ENCODE measurements at places on chromosomes 3 and 15.

- no peak for DNase-seq
Observed at GRCh38 chr15:23546158-23546557, 19.3 kb upstream of the MKRN3 start.

DNA sequence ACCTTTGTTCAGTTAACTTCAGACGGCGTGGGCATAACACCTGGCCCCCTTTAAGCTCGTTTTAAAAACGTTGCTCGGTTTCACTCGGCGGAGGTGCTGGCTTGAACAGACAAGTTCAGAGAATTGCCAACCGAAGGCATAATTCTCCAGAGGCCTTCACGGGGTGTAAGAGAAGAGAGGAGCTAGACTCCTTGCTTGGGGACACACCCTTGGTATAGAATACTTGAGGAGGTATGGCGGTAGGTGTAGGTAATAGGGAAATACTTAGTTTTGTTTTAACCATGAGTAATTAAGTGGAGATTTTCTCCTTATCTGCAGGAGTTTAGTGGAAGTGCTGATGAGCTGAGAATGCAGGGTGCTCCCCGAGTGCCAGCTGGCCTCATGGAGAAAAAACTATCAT lies 921 bp downstream of the FBXL2 start:
- no peak for DNase-seq

GRCh38 chr3:132730891-132731580 lies 8.8 kb upstream of the NPHP3 start:
- peak; percentile 2 for DNase-seq

- no peak for DNase-seq
Observed at GRCh38 chr3:179418610-179419009, 32.7 kb downstream of the GNB4 start.

GRCh38 chr15:94395640-94396039 lies 164.3 kb downstream of the MCTP2 start:
- no peak for DNase-seq

GRCh38 chr3:9781551-9781950 lies 10.7 kb downstream of the TADA3 start:
- peak; percentile 45 for DNase-seq

DNA sequence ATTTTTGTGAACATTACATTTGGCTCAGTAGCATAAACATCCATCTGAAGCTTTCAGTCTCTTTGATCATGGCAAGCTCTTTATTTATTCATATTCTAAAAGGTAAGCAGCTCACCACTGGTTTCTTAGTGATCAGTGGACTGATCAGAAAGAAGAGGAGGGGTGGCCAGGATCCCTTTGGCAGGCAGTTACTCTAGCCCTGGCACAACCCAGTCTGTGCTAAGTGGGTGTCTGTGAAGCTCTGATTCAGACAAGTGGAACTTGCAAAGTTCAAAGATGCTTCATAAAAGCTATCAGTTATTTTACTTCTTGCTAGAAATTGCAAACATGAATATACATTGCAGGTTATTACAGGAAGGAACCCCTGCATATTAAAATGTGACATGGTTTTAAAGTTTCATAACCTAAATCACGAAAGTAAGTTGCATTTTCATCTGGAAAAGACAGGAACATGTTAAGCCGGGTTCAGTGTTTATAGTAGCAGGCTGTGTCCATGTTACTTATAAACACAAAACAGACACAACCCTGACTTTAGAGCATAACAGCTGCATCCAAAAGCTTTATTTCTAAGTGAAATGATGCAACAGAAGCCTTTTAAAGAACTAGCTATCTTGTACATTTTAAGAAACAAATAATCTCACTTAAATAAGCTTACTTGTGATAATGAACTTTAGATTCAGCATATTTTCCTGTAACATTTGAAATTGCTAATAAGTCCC lies 785.3 kb downstream of the MCTP2 start:
- no peak for DNase-seq

- no peak for DNase-seq
Observed at GRCh38 chr3:25257026-25257425, 171.0 kb upstream of the RARB start.

DNA sequence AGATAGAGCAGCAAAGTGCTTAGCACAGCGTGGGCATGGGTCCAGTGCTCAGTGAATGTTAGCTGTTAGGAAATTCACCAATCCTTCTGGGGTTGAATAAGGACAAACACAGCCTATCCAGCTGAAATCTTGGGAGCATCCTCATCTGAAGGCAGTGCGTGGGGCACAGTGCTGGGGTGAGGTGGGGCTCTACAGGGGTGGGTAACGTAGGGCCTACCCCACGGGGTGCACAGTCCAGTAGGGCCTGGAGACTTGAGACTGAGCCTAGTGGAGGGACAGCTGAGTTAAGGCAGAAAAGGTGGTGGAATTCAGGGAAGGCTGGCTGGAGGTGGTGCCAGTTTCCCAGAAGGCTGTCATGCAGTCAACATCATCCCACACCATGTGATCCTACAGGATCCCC lies 73.0 kb downstream of the ISG20 start:
- DNase-seq = no peak

GRCh38 chr3:152357587-152357986 lies 88.9 kb downstream of the MBNL1 start:
- DNase-seq = no peak

DNA sequence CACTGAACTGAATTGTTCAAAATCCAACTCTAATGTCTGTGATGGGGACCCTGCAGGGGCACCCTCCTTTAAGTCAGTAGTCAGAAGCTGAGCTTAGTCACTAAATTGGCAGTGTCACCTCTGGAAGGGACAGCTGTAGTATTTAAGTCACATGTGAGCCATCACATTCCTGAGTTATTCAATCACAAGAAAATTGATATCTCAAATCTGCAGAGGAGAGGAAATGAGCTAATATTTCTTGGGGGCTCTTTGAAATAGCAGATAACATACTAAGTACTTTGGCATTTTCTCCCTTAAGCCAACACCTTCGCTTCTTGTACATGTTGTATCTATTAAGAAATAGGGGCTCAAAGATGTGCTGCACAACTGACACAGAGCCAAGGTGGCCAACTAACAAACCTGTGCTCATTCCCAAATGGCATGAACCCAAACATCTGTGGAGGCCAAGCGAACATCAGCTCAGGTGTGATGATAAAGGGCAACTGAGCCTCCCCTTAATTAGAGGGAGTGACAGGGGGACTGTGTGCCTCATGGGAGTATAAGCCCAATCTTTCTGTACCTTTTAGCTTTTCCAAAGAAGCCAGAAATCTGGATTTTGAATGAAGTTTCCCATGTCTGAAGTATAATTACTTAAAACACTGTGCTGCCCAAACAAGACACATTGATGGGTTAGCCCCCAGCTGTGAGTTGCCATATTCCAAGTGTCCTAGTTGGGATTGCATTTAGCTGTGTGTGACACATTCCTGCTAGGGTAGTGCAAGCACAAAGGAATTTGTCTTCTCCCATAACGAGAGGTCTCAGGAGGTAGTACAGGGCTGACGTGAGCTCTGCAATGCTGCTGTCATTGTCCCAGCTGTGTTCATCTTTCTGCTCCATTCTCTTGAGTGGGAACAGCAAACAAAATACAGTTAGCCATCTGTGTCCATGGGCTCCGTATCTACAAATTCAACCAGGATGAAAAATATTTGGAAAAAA lies 63.3 kb downstream of the ABHD5 start:
- DNase-seq = no peak

- DNase-seq = no peak
Observed at GRCh38 chr15:67508407-67508806, 12.5 kb upstream of the C15orf61 start.

DNA sequence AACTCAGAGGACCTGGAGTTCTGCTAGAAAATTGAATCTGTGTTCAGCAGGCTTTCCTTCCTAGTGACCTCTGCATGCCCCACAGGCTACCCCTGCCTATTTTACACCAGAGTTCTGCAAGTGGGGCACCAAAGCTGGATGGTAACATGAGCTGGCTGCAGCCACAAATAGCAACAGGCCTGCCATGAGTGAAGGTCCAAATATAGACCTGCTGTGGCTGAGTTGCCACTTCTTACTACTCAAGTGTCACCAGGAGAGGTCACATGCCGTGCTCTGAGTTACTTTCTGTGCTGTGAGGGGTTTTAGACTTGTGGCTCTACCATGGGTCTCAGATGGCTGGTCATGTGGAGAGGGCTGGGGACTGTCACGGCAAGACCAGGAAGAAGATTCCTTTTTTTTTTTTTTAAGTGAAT lies at the start of gene FSD2:
TSS of gene FSD2 (minus strand) at position 76 of the 413 bp plus-strand sequence. CDS start 18,679 bp downstream, outside the sequence.
- peak; percentile 86 for DNase-seq

- no peak for DNase-seq
Observed at GRCh38 chr3:4496087-4496452, 2.9 kb downstream of the ITPR1 start.

DNA sequence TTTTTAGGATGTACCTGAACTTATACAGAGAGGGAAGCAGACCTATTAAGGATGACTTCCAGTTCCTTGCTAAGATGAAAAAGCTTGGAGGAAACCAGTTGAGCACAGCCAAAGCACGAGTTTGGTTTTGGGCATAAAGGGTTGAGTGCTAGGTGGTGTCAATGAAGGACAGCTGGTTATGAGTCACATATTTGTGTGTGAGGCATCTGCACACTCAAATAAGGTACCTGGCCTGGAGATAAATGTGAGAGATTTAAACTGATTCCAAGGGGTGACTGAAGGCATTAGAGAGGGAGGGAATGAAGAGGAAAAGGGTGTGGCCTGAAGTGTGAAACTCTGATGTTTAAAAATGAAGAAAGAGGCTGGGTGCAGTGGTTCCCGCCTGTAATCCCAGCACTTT lies 486.7 kb downstream of the DIPK2A start:
- DNase-seq = no peak

GRCh38 chr3:178680037-178680436 lies 143.8 kb downstream of the KCNMB2 start:
- DNase-seq = no peak

GRCh38 chr3:178295292-178295912 lies 240.8 kb upstream of the KCNMB2 start:
- no peak for DNase-seq

DNA sequence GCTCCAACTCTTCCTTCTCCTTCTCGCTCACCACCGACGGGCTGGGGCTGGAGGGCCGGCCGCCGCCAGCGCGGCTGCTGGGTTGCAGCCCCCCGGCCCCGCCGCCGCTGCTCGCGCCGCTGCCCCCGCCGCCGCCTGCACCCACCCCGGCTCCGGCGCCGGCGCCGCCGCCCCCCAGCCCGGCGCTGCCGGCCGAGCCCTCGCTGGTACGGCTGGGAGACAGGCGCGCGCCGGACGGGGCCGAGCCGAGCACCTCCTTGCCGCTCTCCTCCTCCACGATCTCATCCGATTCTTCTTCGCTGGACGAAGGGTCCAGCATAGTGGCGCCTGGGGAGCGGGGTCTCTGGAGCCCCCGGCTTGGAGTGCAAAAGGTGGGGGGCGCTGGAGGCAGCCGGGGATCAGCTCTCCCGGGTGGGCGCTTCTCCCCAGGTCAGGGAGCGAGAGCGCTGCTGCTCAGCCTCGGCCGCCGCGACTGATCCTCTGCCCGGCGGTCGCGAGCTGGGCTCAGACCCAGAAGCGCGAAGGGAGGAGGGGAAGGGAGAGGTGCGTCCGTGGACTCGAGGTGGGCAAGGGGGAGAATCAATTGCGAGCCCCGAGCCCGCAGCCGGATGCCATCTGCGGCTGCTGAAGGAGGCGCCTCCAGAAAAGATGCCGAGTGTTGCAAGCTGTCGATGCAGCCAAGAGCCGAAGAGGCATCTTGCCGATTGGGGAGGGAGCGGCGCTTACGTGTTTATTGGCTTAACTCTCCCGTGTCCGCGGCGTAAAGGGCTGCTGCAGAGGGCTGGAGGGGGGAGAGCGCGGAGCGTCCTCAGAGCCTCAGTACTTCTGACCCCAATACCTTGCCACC lies at the start of gene CADPS:
TSS of gene CADPS (minus strand) at position 706 of the 847 bp plus-strand sequence. CDS start at position 319, 387 bp downstream.
- no peak for DNase-seq

- DNase-seq = no peak
Observed at GRCh38 chr3:111590143-111590491, 5.0 kb downstream of the ZBED2 start.

DNA sequence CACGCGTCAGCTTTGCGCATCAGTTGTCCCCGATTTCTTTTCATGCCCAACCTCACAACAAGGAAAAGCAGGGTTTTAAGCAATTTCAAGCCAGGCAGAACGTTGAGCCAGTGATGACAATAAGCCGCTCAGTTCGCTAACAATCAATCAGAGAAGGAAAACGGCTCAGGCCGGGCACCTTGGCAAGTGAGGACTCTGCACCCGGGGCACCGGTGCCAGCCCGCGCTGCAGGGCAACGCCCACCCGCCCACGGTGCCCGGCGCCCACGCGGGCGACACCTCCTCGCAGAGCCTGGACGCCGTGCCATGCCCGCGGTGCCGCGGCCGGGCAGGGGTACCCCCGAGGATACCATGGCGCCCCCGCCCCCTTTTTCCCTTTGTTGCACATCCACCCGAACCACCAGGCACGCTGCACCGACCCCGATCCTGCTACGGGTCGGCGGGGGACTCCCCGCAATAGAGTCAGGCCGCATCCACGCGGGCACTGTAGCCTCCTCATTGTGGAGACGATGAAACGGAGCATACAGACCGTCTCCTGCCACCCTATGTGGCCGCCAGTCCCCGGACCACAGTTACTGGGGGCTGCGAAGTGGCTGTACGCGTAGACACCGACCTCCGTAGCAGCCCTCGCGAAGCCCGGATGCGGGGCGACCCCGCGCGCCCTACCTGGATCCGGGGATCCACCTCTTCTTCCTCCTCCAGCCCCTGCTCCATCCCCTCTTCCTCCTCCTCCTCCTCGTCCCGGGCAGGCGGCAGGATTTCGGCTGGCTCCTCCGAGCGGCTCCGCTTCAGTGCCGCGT lies 581 bp downstream of the SH3BP5 start:
- no peak for DNase-seq

- DNase-seq = no peak
Observed at GRCh38 chr15:99578809-99579208, 13.0 kb downstream of the MEF2A start.

DNA sequence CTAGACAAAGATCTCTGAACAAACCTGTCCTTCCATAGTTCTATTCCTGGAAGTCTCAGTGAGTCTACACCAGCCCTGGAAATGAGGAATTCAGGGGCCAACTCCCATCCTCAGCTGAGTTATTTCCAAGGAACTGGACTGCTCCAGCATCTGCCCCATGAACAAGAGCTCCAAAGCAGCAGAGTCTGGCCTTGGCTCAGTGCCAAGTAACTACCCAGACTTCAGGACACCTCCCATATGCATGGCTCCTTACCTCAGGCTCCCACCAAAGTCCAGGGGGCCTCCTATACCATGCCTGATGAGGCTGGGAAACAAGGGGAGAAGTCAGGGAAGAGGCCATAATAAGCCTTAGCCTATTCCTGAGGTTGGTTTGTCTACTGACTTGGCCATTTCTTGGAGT lies 45.0 kb downstream of the FAIM start:
- DNase-seq = no peak

- peak; percentile 27 for DNase-seq
Observed at GRCh38 chr3:77320514-77320913, 280.6 kb downstream of the ROBO2 start.

GRCh38 chr3:29868543-29869101 lies 587.8 kb downstream of the RBMS3 start:
- no peak for DNase-seq

All from MV-4-11 (cell line).